Fibroblast of lung (primary cell): ENCODE measurements at places on chromosomes 12 and 14. TPM values are rescaled to one million over a fixed set of nuclear protein-coding genes. Genes with fewer than 3 reads are reported as not detected.

DNA sequence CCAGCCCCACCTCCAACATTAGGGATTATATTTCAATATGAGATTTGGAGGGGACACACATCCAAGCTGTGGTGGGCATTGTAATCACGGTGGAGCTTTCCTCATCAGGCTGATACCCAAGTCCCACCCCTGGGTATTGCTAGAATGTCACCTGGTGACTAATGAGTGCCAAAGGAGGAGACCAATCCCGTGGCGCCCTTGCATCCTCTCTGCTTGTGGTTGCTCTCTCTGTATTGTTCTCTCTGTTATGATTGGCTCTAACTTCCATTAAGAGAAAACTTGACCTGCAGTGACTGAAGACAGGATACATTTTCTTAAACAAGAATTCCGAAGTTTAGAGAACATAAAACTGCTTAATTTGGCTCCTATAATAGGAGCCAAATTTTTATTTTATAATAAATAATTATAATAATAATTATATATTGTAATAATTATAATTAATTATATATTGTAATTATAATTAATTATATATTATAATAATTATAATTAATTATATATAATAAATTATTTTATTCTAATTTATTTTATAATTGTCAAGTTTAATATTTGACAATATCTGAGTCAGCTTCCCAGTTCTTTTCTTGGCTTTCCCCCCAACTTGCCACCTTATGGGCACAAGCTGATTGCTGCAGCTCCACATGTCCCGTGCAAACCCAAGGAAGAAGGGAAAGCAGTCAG is 420.1 kb downstream of the DIO2 start:
- no peak for DNase-seq

The RBM19 gene
- 15.4 and 16.5 TPM in 2 replicates for total RNA-seq

The RD3L gene
- total RNA-seq: not detected in 2 replicates

The RHOJ gene
- 1.2 and 4.1 TPM in 2 replicates for total RNA-seq

DNA sequence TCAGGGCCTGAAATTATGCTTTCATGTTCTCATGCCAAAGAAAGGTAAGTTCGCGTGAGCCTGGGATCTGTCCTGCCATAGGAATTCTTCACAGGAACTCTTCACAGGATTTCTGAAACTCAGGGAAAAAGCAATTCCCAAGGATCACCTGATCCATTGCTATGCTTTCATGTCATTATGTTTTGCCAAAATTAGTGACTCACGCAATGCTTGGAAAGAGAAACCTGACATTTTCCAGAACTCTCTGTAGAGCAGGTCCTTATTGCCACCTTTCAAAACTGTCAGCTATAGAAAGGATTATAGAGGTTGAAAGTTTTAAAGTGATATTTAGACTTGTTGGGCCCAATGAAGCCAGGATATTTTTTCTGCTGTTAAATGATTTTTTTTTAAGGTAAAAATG is 6.3 kb upstream of the KCNJ8 start:
- no peak for DNase-seq

The SMIM41 gene
- 2.0 and 2.1 TPM in 2 replicates for total RNA-seq

DNA sequence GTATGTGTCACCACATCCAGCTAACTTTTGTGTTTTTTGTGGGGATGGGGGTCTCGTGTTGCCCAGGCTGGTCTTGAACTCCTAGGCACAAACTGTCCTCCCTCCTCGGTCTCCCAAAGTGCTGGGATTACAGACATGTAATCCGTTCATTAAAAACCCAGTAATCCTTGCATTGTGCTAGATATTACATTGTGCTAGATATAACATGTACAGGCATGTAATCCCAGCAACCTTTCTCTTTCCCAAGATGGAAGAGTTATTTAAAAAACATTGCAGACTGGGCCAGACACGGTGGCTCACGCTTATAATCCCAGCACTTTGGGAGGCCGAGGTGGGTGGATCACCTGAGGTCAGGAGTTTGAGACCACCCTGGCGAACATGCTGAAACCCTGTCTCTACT is 19.7 kb downstream of the ELK3 start:
- no peak for DNase-seq

DNA sequence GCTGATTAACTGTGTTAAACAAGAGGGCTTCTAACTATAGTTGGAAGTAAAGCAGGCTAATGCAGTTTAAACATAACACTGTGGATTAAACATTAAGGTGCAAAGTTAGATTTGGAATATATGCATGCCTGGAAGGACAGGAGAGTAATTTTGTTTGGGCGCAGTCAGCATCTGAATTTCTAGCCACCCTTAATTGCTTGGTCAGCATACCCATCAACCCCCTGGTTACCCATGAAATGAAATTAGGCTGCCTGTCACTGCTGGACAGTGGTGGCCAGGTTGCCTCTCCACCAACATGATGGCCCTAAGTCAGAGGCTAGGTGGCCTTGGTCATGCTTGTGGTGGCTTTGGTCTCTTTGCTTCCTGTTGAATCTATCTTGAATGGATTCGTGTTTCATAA is 30.0 kb upstream of the PTPRB start:
- no peak for DNase-seq

DNA sequence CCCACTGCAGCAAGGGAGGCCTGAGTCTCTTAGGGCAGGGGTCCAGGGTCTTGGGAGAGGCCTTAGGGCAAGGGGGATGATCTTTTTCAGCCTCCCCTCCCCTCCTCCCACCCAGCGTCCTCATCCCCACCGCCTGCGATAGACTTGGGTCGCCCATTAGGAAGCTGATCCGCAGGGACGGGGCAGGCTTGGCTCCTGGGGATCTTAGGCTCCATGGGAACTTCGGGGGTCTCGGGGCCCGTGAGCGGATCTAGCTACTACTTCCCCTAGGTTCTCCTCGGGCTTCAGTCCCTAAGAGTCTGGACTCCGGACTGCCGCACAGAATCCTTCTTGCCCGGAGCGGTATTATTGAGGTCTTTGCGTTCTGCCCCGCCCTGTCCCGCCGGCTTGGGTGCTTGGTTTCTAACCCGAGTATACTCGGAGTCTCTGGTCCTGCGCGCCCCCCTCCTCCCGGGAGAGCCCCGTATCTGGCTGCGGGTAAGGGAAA is 2.2 kb upstream of the PTHLH start:
- no peak for DNase-seq

DNA sequence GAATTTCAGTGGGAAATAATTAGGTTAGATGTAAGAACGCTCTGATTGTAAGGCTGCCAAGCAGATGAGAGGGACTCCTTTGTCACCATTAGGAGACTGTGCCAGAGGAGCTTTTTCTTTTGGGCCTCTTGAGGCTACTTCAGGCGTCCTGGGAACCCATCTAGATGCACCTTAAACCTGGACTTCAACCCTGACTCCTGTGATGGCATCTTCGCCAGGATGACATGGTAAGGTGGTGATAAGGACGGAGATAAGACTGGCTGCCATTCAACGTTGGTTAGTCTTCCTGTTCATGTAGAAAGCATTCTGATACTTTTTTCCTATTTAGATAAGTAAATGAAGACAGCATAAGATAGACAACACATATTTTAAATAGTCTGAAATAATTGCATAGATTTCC is 36.3 kb downstream of the STK38L start:
- no peak for DNase-seq

The BBOF1 gene
- 3.8 and 4.4 TPM in 2 replicates for total RNA-seq

DNA sequence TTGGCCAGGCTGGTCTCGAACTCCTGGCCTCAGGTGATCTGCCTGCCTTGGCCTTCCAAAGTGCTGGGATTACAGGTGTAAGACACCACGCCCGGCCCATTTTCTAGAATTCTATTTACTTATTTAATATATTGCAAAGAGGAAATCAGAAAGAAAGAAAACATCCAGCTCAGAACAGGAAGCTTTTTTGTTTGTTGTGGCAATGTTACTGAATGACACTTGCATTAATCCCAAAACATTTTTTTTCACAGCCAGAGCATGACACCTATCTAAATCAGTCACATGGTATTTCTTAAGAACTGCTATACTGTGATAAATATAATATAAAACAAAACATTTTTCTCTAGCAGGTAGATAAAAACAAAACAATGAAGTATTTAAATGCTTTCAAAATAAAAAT is 12.6 kb downstream of the CFL2 start:
- DNase-seq: no peak

The SCARB1 gene
- 5.1 and 14.7 TPM in 2 replicates for total RNA-seq

The KRT77 gene
- total RNA-seq: not detected in 2 replicates

- DNase-seq: peak; percentile 84
Observed at GRCh38 chr12:69688471-69689427, 10.4 kb downstream of the BEST3 start.

The CLEC4C gene
- total RNA-seq: not detected in 2 replicates

GRCh38 chr12:57169046-57169795 is 21.8 kb upstream of the LRP1-AS start:
- DNase-seq: no peak

GRCh38 chr12:19205120-19205519 is 75.6 kb downstream of the PLEKHA5 start:
- DNase-seq: no peak

DNA sequence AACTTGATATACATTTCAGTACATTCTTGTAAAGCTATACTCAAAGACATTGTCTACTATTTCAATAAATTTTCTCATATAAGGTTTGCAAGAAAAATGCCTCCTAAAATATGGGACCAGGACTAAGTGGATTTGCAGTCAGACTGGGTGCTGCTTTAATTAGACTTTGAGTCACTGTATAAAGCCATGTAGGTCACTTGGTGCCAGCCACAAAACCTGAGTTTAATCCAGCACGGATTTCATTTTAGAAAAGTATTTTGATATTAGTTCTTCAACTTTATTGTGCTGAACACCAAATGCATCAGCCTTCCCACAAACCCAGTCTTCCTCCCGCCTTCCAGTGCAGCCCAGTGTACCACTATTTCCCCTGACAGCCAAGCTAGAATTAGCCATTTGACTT is 9.9 kb upstream of the NID2 start:
- no peak for DNase-seq

- DNase-seq: no peak
Observed at GRCh38 chr14:105857826-105858675, 331.7 kb downstream of the TMEM121 start.

GRCh38 chr12:30329281-30329680 is 366.4 kb downstream of the IPO8 start:
- peak; percentile 22 for DNase-seq

The LRTM2 gene
- not detected in 2 replicates for total RNA-seq

DNA sequence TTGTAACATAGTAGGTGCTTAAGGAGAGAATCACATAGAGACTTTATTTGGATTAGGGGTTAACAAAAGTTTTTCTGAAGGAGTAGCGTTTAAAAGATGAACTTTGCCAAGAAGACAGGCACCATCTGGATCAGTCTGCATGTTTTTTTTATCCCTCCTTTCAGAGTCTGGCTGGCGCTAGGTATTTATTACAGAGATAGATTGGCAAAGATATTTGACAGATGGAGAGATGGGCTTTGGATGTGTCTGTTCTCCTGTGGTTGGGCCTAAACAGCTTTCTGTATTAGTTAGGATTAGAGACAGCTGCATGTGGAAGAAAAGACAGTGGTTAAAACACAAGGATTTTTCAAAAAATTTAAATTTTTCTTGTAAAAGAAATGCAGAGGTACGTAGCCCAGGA is 133.9 kb downstream of the C12orf75 start:
- no peak for DNase-seq

DNA sequence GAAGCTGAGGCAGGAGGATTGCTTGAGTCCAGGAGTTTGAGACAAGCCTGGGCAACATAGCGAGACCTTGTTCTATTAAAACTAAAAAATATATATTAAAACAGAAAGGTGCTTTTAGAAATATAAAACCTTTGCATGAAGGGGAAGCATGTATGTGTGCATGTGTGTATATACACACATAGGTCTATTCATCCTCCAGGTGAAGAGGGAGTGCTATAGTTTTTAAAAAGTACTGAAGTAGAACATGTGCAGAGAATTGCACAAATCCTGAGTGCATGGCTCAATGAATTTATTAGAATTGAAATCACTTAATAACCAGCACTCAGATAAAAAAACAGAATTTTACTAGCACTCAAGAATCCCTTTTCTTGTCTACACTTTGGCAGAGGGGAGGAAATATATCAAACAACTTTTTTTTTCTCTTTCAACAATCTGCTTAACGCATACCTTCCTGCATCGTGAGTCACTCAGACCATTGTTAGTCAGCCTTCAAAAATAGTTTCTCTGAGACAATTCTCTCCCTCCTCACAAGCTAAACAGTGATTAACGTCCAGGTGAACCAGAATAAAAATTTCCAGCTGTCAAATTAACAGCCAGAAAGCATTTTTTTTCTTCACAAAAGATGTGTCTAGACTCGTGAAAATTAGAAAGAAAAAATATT is 17.7 kb upstream of the NEDD1 start:
- peak; percentile 28 for DNase-seq

DNA sequence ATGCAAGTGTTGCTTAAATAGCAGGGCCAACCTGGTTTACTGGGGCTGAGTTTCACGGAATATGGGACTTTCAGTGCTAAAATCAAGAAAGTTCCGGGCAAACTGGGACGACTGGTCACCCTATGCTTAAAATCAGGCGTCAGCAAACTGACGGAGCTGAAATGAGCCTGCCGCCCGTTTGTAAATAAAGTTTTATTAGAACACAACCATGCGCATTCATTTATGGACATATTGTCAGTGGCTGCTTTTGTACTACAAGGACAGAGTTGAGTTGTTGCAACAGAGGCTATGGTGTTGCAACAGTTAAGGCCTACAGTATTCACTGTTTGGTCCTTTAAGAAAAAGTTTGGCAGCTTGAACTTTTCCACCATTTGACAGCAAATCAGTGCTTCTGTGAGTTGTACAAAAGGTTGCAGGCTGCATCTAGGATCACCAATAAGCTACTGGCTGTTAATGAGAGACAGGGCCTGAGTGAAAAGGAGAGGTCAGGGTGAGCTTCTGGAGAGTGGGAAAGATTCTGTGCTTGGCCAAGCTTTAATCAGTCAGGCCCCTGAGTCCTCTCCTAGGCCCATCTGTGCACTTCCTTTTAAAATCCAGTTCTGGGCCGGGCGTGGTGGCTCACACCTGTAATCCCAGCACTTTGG is 13.3 kb downstream of the SELPLG start:
- no peak for DNase-seq

GRCh38 chr12:116317986-116318575 is 40.6 kb upstream of the MED13L start:
- DNase-seq: no peak

DNA sequence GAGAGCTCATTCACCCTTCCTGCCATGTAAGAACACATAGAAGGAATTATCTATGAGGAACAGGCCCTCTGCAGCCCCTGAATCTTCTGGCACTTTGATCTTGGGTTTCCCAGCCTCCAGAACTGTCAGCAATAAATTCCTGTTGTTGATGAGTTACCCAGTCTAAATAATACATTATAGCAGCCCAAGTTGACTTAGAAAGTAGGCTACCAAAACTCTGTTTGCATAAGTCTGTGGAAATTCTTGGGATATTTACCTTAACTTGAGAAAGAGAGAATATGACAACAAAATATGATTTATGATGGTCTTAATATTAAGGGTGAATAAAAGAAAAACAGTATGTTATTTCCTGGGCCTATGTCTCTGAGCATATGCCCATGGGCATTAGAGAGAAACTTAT is 433.0 kb upstream of the LMO3 start:
- DNase-seq: no peak
